Esophagus mucosa (tissue), 1 donor: ENCODE measurements at places on chromosomes 4 and X.

GRCh38 chrX:153931748-153932147 lies 3.1 kb downstream of the NAA10 start:
- ATAC-seq: no peak

- ATAC-seq: peak; percentile 83
These were observed 437.6 kb downstream of the IL1RAPL1 start for GRCh38 chrX:29024871-29025270.

DNA sequence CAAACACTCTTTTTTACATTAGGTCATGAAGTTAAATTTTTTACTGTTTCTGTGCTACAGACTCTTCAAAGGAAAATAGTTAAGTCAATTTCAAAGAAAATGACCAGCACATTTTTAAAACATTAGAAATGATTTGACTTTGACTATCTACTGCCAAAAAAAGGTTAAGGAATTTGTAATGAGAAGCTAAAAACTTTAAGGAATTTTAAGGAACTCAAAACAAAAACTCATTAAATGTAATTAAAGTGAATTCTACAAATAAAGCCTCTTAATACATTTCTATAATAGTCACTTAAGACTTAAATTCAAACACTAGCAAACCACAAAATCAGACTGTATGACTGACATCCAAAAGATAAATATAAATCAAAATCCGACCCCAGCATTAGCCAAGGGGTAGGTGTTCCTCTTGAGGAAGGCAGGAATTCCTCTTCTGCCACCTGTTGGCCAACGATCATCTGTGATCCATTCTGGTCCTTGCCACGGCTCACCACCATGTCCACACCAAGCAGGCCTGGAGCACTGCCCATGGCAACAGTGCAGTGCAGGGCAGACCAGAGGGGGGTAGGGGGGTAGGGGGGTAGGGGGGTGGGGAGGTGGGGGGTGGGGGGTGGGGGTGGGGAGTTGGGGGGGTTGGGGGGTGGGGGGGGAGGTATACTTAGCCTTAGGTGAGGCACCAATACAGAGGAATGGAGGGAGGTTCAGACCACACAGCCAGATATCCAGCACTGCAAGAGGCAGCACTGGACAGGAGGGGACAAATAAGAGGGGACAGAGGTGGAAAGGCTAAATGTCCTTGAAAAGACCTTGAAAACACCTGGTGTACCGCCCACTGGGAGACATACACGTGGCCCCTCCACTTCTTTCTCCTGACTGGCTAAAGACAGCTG lies 287.4 kb downstream of the CHIC1 start:
- ATAC-seq: no peak

DNA sequence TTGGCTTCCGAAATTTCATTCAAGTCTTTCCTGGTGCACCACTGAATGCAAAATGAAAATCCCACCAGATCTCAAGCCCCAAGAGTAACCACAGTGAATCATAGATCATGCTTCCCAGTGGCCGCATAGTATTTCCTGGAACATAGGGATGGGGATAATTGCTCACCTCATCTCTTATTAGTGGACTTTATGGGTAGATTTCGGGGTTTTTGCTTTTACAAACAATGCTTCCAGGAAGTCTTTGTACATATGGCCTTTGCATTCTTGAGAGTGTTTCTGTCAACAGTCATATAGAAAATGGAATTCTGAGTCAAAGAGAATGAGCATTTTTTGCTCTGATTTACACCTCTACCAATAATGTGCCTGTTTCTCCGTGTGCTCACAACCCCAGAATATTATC lies 53.4 kb downstream of the PPEF2 start:
- ATAC-seq: no peak

DNA sequence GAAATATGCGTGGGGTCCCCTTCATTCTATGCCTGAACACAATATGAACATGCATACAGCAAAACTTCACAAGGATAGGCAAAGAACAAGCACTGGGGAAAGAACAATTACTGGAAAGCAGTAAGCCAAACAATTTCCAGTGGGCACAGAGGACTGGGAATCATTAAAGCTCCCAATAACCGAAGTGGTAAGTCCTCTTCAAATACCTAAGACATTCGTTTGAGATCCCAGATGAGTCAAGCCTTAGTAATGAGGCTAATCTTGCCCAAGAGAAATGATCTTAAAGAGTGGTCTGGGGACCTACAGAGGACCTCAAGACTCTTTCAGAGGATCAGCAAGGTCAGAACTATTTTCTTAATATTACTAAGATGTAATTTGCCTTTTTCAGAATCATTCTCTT lies 28.6 kb downstream of the ANAPC10 start:
- no peak for ATAC-seq

- ATAC-seq: no peak
These were observed 359.8 kb upstream of the CTSO start for GRCh38 chr4:156313497-156313896.

DNA sequence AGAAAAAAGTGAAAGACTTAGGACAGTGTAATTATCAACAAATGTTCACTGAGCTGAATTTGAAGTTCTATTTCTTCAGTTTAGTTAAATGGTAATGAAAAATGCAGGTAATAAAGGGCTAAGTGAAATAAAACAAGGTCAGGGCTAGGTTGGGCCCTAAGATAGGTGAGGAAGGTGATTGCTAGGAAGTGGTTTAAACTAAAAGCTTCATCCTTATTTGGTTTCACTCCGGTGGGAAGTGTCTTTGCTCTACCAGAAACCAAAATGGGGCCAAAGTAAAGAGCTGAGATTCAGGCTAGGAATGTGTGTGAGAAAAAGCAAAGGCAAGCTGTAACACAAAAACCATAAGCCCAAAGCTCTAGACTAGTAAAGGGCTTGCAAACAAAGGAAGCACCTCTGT lies 31.0 kb downstream of the TAB3 start:
- no peak for ATAC-seq

DNA sequence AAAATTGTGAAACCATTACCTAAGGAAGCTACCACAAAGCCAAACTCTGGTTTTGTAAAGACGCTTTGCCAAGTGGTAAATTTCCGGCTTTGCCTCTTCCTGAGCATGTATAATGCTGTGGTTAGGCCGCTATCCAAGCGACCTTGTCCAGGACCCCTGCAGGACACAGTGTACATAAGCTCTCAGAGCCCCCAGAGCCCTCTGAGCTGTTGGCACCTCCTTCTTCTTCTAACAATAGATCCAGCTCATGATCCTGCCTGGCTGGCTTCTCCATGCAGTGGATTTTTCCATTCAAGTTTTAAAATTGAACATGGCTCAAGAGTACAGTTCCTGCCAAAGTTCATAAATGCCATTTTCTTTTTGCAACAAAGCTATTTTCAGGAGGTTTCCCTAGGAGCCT lies 326.7 kb downstream of the MAPK10 start:
- peak; percentile 64 for ATAC-seq

GRCh38 chrX:128105659-128106058 lies 53.5 kb upstream of the ACTRT1 start:
- no peak for ATAC-seq

DNA sequence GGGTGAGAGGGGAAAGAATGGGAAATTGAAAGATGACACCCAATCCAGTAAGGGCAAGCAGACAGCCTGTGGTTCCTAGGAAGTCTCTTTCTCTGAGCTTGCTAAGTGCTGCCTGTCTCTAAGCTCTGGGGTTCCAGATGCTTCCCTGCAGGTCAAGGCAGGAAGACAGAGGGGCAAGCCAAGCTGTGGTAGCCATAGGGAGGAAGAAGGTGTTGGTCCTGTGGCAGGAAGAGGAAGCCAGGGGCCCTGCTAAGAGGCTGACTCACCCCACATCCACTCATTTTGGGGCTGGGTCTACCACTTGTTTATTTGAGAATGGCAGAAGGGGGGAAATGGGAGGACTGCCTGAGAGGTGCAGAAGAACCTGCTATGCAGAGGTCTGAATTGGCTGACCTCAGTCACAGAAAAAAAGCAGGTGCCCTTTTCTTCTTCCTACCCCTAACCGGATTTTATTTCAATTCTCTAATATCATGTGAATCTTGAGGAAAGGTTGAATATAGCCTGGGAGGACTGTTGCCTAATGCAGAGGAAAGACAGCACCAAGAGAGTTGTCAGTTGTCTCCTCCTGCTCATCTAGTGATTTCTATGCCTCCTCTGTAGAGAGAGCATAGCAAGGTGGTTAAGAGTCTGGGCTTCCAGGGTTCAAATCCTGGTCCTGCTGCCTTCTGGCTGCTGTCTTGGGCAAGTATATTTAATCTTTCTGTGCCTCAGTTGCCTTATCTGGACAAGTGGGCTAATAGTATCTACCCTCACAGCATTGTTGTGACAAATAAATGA lies 27.4 kb downstream of the HOPX start:
- ATAC-seq: peak; percentile 15

DNA sequence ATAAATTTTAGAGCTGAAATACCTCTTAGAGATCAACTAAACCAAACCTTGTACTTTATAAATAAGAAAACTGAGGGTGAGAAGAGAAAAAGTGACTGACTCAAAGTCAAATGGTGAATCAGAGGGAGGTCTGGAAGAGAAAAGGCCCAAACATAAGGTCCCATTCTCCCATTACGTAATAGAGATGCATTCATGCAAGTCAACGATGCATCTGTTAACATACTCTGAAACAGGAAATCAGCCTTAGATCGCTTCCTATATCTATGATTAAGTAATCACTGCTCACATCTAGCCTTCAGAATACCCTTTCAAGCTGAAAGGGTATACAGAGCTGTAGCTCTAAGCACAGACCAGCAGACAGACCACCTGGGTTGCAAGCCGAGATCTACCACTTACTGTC lies 6.5 kb downstream of the RNF150 start:
- ATAC-seq: no peak
